ENCODE measurements at places on chromosomes 11 and 22. TPM values are rescaled to one million over a fixed set of nuclear protein-coding genes. Genes with fewer than 3 reads are reported as not detected.

The TREH gene
- not detected for total RNA-seq

The HOATZ gene
- total RNA-seq, result not detected

The TMPRSS13 gene
- total RNA-seq, result 0.63 TPM

The DKK3 gene
- 173 TPM for total RNA-seq

The GNAZ gene
- 5.4 TPM for total RNA-seq

The CDC42EP2 gene
- total RNA-seq, result 17.6 TPM

The SLC43A3 gene
- total RNA-seq, result 27.3 TPM

The GAS2 gene
- 18.8 TPM for total RNA-seq

The TYMP gene
- total RNA-seq, result 9.5 TPM

The RIMBP3B gene
- 0.11 TPM for total RNA-seq

The CLCF1 gene
- total RNA-seq, result 2.7 TPM

The SCN4B gene
- 4.8 TPM for total RNA-seq

The KCNJ4 gene
- not detected for total RNA-seq

The NTM gene
- total RNA-seq, result 27.8 TPM

The CHRDL2 gene
- total RNA-seq, result 0.69 TPM

The EIF3F gene
- 159 TPM for total RNA-seq

DNA sequence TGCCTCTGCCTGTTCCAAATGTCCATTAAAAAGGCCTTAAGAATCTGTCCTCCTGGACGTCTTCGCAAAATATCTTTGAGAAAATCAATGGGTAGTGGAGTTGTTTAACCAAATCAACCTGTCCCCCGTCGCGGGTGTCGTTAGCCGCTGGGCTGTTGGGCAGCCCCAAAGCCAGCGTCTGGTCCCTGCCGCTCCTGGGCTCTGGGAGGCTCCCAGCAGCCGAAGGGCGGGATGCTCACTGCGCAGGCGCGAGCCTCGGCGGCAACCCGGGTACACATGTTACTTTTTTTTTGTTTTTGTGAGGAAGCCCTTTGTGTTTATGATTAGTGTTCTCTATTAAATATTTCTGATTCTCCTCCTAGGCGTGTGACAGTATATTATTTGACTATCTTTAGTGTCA is 12.6 kb downstream of the MMP10 start:
- DNase-seq, result no peak

DNA sequence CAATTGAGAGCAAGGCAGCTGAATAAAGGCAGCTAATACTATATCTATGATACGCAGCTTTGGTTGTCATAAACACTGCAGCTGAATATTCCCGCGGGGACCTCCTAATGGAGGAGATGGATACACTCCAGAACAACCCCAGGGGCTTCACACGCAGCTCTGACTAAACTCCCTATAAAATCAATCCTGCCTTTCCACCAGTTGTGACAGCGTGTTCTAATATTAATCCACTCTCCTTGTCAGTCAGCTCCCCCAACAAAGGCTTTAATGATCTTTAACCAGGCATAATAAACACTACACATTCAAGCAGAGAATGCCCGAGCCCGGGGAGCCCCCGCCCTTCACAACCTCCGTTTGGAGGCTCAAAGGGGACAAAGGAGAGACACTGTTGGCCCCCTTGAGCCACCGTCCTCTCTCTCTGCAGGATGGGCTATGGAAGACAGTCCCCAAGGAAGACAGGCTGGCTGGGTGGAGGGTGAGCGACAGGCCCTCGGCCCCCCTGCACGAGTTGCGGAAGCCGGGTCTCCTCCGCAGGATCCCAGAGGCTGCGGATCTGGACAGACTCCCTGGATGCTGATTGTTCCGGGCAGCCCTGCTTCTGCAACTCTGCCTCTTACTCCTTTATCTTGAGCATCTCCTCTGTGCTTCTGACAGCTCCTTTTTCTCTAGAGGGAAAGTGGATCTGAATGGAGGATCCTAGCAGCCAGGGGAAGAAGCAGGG is 565.2 kb downstream of the BUD13 start:
- DNase-seq, result no peak

DNA sequence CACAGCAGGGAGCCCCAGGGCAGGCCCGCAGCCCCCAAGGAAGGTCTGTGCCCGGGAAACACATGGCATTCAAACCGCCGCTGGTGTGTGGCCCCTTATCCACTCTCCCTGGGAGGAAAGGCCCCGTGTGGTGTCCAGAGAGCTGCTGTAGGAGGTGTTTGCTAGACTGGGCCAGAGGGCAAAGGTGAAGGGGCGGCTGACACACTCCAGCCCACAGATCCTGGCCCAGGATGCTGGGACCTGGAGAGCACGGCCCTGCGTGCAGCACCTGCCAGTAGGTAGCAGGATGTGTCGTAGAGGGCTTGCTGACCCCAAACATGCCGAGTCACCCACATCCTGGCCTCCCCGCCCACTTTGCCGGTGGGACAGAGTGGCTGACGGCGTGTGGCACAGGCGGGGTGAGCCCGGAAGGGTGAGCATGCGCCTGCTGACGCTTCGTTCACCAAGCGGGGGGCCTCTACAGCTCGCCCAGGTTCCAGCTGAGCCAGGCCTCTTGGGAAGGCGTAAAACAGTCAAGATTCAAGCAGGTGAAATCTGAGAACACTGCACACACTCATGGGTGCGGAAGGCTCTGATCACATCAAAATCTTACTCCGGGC is 11.0 kb downstream of the OSBPL5 start:
- DNase-seq, result no peak

GRCh38 chr11:111774955-111775710 is 8.9 kb upstream of the PPP2R1B start:
- no peak for DNase-seq

DNA sequence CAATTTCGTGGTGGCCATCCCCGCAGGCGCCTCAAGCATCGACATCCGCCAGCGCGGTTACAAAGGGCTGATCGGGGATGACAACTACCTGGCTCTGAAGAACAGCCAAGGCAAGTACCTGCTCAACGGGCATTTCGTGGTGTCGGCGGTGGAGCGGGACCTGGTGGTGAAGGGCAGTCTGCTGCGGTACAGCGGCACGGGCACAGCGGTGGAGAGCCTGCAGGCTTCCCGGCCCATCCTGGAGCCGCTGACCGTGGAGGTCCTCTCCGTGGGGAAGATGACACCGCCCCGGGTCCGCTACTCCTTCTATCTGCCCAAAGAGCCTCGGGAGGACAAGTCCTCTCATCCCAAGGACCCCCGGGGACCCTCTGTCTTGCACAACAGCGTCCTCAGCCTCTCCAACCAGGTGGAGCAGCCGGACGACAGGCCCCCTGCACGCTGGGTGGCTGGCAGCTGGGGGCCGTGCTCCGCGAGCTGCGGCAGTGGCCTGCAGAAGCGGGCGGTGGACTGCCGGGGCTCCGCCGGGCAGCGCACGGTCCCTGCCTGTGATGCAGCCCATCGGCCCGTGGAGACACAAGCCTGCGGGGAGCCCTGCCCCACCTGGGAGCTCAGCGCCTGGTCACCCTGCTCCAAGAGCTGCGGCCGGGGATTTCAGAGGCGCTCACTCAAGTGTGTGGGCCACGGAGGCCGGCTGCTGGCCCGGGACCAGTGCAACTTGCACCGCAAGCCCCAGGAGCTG is 24.8 kb downstream of the ADAMTS15 start:
- DNase-seq, result no peak

- DNase-seq, result peak; percentile 26
Measured at GRCh38 chr11:78228467-78228866, 39.7 kb downstream of the USP35 start.

DNA sequence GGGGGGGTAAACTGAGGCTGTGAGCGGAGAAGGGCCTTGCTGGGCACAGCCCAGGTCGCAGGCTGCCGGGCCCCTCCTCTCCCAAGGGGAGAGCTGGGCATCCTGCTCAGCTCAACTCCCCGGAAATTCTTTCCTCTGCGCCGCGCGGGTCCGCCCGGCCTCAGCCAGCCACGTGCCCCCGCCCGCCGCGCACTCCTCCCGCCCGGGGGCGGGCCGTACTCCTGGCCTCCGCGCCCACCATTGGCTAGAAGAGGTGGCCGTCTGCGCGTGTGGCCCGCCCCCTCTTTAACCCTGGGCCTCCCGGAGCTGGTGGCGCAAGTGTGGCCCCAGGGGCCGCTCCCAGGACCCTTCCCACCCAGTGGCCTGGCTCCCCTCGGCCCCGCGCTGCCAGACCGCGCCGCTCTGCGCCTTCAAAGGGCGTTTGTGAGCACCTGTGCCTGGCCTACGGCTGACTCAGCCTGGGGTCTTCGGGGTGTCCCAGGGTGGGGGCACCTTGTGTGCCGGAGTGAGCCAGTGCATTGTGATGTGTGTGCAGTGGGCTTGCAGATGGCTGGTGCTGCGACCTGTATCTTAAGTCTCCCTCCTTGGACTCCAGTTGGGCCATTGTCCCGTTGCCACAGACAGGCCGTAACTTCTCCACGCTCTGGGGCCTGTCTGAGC is 2.0 kb downstream of the MRGPRF start:
- DNase-seq, result no peak

- no peak for DNase-seq
Measured at GRCh38 chr11:73028611-73029010, 113.5 kb downstream of the FCHSD2 start.

- DNase-seq, result no peak
Measured at GRCh38 chr11:130203766-130204702, 44.5 kb downstream of the ST14 start.

DNA sequence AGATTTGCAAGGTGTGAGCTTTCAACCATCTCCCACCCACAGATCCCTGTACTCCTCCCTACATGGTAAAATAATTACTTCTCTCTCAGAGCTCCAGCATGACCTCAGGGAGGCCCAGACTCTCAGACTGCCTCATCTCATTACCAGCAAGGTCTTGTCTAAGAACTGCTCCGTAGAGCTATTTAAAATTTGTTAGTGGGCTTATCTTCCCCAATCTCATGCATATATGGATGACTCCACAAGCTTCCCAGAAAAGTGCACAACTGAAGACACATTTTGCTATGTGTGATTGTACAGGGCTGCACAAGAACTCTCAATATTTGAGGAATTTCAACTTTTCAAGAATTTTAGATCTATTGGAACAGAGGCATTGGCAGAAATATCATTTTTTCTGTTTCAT is 230.3 kb downstream of the CSNK2A3 start:
- DNase-seq, result no peak

- no peak for DNase-seq
Measured at GRCh38 chr11:77806993-77807392, 13.5 kb downstream of the RSF1 start.

- DNase-seq, result no peak
Measured at GRCh38 chr11:924406-925157, 1.1 kb upstream of the AP2A2 start.

Measured in urinary bladder (tissue), 4 donors.